ENCODE measurements at places on chromosomes 3 and 15. TPM values are rescaled to one million over a fixed set of nuclear protein-coding genes. Genes with fewer than 3 reads are reported as not detected.

Gene RAD18
- total RNA-seq = 21.0 TPM

Gene CPLX3
- total RNA-seq = not detected

Gene EDEM1
- 135 TPM for total RNA-seq

Gene CCDC13
- 0.57 TPM for total RNA-seq

Gene PAK6
- under 0.01 TPM for total RNA-seq

Gene SAMMSON
- total RNA-seq = not detected

Gene TF
- total RNA-seq = 0.44 TPM

Gene CCR9
- total RNA-seq = not detected

Gene SNTN
- total RNA-seq = not detected

Gene KNG1
- total RNA-seq = not detected

Gene PLEKHO2
- total RNA-seq = 39.7 TPM

Gene MCF2L2
- 0.29 TPM for total RNA-seq

Gene SERPINI1
- total RNA-seq = 0.88 TPM

Gene GNAT1
- total RNA-seq = not detected

Gene CHRD
- total RNA-seq = 0.29 TPM

Gene ATP6V1A
- total RNA-seq = 125 TPM

Gene SCN11A
- total RNA-seq = under 0.01 TPM

Gene RTP3
- total RNA-seq = not detected

Data from placental pericyte (primary cell).